Activated T-cell treated with anti-CD3 and anti-CD28 coated beads, Interleukin-2, amount 50 U/mL, for 1 hour (primary cell): ENCODE measurements at places on chromosomes 4 and X.

DNA sequence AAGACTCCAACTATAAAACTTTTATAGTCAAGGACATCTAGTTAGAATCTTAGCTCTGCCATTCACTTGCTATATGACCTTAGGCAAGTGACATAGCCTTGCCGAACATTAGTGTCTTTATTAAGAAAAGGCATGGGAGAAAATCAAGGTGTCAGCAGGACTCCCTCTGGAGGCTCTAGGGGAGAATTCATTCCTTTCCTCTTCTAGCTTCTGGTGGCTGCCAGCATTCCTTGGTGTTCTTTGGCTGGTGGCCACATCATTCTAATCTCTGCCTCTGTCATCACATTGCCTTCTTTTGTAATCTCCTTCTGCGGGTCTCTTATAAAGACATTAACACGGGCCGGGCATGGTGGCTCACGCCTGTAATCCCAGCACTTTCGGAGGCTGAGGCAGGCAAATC, 99.8 kb downstream of the PPP1R2C start:
- no peak for DNase-seq

- DNase-seq, result no peak
These were observed 41.3 kb downstream of the WDR1 start for GRCh38 chr4:10075158-10075863.

DNA sequence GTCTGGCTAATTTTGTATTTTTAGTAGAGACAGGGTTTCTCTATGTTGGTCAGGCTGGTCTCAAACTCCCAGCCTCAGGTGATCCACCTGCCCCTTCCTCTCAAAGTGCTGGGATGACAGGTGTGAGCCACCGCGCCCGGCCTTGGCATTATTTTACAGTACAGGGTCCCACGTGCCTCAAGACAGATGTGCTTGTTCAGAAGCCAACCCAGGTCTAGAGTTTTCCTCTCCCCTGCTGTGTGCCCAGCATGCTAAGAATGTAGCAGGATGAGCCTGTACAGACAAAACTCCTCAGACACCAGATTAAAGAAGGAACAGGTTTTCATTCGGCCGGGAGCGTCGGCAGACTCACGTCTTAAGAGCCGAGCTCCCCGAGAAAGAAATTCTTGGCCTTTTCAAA, 42.2 kb downstream of the CRLF2 start:
- DNase-seq, result no peak

DNA sequence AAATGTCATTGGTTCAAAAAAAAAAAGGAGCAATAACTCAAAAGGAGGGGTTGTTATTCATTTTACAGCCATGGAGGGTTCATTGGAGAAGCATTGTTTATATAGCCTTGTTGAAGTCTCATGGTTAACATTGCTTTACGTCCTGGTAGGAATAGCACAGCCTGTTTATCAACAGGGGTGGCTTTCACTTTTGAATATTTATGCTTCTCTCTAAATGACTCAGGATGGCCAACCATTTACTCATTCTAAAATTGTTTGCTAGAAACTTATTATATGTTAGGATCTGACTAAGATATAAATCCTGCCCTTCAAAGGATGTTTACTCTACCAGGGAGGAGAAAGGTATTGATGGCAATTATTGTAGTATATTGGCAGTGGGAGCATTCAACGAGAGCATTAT, 534.1 kb upstream of the GALNTL6 start:
- no peak for DNase-seq

GRCh38 chr4:88219099-88219498, 60.7 kb upstream of the ABCG2 start:
- DNase-seq, result no peak

GRCh38 chr4:3911252-3911856, 145.2 kb downstream of the ADRA2C start:
- no peak for DNase-seq

DNA sequence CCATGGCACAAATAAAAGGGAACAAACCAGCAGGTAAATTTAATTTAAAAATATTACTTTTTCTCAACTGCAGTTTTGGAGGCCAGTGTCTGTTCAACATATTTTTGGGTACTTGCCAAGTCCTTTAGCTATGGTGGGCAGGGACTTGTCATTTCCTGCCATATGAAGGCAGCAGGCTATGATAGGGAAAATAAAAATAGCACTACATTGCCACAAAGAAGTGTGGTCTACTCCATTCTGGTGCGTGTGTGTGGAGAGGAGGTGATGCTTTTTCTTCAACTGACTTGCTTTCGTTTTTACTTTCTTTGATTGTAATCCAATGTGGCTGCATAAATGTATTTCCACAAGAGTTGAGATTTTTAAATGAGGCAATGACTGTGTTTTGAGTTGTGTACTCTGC, 17.2 kb downstream of the GPR174 start:
- no peak for DNase-seq

DNA sequence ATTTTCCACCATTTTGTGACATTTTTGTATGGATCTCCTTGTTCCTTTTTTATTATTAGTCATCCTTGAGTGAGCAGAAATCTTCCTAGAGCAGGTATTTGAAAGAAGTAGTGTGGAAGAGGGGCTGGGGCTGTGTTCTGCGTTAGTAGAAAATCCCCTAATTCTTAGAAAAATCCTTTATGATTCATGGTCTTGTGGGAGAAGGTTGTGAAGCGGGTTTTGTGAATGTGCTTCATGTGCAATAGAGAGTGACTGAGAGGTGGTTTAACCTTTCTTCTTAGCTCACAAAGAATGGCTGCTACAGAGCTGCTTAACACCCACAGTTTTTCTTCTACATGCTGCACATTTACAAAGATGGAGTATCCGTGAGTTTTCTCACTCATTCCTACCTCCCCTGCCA, 220.5 kb downstream of the IDS start:
- DNase-seq, result no peak

DNA sequence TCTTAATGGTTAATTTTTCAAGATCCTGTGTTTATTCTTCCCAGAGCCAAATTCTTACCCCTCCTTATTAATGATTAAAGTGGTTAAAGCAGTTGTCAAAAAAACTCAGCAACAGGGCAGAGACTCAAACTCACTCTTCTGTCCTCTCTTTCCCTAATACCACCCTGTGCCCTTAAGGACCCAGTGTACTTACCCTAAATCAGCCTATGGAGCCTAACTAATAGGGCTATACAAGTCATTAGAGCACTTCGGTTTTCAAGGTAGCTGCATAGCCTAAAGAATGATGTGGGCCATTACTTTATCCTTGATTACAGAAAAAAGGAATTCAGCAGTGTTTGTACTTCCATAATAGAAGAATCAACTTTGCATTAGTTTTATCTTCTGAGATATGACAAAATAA, 216.3 kb downstream of the KCTD8 start:
- no peak for DNase-seq

GRCh38 chrX:35351212-35351611, 408.6 kb downstream of the FAM47B start:
- no peak for DNase-seq

- DNase-seq, result no peak
These were observed 74.4 kb upstream of the RBMX start for GRCh38 chrX:136954930-136955329.

GRCh38 chr4:156774422-156774821, 197.2 kb downstream of the PDGFC start:
- no peak for DNase-seq

GRCh38 chr4:68347845-68348244, 2.0 kb downstream of the YTHDC1 start:
- DNase-seq, result no peak

- peak; percentile 96 for DNase-seq
These were observed 557 bp upstream of the FAM53A start for GRCh38 chr4:1684506-1685234.

GRCh38 chr4:163606896-163607691, 112.6 kb downstream of the TMA16 start:
- DNase-seq, result no peak

DNA sequence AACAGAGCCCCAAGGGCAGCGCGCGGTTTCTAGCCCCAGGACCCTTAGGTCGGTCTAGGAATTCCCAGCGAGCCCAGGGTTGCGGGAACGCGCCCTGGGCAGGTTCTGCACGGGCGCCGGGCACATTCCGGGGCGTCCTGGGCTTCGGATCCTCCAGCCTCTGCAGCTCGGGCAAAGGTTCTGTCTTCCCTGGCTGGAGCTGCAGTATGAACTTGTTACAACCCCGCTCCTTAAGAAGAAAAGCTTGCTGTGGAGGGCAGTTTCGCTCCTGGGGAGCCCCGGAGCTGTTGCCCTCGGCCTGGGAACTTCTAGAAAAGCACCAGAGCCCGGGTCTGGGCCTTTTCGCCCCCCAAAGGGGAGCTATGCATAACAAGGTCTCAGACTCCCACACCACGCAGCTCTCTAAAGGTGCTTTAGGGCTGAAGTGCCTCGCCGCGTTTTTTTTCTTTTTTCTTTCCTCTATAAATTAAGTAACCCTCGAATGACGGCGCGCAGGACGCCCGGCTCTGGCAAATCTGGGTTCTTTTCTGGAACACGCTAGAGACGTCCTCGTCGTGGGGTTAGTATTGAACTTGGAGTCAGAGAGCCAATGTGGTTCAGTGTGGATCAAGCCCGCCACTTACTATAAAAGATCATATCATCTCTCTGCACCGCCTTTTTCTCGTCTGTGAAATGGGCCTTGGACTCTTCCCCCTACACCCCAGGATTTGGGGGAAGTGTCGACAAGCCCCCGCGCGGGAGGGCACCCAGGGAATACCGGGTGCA, 5.7 kb downstream of the MSX1 start:
- DNase-seq, result no peak

GRCh38 chr4:67575232-67576058, 16.9 kb downstream of the STAP1 start:
- no peak for DNase-seq

GRCh38 chr4:13302876-13303275, 181.3 kb downstream of the RAB28 start:
- no peak for DNase-seq
